GM04503 (cell line): ENCODE measurements at places on chromosomes 5 and 9.
A peak's percentile ranks its signal among the peaks of the same experiment; 100 is the strongest.

DNA sequence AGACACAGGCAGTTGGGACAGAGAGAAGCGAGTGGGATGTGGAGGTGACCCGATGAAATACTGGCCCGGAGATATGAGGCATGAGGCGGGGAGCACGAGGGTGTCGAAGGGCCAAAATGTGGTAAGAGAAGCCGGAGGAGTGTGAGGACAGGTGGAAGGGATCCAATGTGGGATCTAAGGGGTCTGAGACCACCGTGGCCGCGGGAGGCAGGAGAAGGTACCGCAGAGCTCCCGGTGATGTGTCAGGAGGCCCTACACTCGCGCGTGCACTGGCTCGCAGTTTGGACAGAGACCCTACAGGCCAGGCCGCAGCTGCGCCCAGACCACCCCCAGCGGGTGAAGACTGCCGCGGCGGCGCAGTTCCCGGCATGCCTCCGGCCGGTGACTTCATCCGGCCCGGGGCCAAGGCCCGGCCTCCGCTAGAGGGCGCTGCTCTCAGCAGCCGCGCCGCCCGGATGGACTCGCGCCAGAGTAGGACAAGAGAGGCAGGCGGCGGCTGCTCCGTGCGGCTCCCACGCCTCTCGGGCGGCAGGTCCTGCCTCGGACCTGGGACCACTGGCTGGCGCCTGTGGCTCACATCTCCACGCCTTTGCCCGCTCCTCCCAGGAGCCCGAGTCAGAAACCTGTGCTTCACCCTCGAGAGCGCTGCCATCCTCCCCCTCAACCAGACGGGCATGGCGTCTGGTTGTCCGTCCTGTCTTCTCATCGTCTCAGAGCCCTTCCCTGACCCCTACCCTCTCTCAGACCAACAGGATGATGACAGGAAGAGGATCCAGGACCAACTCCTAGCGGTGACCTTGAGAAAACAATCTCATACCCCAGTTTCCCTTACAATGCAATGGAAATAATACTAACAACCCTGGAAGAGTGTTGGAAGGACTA is 35.4 kb upstream of the STING1 start:
- peak; percentile 27 for DNase-seq

DNA sequence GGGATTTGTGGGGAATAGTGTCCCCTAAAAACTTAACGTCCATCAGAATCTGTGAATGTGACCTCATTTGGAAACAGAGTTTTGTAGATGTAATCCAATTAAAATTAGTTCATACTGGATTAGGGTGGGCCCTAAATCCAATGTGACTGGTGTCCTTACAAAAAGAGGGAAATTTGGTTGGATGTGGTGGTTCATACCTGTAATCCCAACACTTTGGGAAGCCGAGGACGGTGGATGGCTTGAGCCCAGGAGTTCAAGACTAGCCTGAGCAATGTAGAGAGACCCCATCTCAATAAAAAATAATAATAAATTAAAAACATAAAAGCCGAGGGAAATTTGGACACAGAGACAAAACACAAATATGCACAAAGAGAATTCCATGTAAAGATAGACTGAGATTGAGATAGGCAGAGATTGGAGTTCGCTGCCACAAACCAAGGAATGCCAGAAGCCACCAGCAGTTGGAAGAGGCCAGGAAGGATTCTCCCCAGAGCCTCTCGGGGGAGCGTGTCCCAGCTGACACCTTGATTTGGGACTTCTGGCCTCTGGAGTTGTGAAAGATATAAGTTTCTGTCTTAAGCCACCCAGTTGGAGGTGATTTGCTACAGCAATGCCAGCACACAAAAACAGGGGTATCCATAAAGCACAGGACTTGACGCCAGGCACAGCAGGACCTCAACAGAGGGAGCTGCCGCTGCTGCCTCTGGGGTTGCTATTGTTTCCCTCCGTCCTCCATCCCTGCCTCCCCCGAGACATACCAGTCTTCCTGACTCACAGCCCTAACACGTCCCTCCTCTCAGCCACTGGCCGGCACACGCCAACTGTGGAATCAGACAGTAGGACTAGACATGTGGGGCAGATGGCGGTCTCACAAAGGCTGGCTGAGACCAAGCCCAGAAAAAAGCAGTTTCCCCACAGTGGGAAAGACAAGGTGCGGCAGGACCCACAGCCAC is 73.8 kb upstream of the IL17B start:
- peak; percentile 91 for DNase-seq

DNA sequence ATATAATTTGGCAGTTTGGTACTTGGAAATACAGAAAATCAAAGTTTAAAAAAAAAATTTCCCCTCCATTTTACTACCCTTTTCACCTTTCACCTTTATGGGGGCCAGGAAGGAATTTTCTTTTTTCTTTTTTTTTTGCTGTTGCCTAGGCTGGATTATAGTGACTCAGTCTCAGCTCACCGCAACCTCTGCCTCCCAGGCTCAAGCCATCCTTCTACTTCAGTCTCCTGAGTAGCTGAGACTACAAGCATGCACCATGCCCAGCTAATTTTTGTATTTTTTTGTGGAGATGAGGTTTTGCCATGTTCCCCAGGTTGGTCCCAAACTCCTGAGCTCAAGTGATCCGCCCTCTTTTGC is 9.1 kb downstream of the CHMP5 start:
- DNase-seq = no peak

GRCh38 chr5:145471831-145472612 is 363.1 kb downstream of the PRELID2 start:
- no peak for DNase-seq

DNA sequence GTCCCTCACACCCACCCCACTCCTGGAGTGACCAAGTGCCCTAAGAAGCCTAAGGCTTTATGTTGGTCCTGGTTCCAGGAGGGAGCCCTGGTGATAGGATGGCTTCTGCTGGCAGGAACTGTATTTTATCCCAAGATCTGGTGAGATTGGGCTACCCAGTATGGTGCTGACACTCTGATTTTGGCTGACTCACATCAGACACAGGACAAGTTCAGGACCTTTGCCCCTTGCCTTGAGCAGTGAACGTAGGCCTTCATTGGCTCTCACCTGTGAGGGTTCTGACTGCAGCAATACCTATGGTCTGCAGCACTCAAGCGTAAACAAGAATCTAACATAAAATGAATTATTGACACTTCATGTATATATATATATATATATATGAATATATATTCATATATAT is 25.0 kb downstream of the BHMT start:
- DNase-seq = no peak

DNA sequence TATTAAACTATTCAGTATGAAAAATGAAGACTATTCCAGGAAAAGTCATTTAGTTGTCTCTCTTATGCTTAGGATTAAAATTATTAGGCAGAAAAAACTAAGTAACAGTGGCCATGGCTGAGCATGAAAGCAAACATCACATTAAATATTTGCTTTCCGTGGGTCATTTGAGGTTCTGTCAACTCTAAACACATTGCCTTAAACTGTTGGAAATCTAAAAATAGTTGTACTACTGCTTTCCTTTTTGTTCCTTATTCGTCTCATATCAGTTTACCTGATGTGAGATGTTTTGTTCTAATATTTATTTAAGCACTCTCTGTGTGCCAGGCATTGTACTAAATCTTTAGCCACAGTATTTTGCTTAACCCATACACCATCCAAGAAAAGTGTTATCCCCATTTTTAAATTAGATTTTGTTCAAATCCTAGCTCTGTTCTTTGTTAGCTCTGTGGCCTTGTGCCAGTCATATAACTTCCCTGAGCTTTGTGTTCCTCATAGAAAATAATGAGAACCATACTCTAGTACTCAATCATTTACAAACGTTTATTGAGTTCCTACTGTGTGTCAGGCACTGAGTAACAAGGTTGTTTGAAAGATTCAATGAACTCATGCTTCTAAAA is 18.7 kb upstream of the ZNF608 start:
- DNase-seq = no peak

DNA sequence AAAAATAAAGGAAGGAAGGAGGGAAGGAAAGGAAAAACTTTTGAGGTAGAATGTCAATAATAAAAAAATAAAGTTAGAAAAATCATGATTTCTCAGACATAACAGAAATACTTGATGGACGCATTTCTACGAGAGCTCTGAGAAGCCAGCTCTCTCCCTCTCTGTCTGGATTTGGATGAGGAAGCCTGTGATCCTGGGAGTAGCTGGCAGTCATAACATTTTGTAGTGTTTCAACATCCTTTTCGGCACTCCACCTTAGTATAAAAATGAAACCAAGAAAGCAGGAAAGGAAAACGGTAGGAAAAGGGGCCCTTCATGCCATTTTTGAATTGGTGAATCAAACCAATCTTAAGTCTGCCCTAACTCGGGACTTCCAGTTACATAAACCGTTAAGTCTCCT is 321.3 kb downstream of the EPB41L4A start:
- no peak for DNase-seq

- no peak for DNase-seq
Observed at GRCh38 chr5:103111468-103111867, 8.5 kb downstream of the GIN1 start.

GRCh38 chr9:93681269-93682154 is 105.1 kb downstream of the PHF2 start:
- DNase-seq = no peak

GRCh38 chr5:54765165-54766028 is 220.0 kb downstream of the ESM1 start:
- no peak for DNase-seq

DNA sequence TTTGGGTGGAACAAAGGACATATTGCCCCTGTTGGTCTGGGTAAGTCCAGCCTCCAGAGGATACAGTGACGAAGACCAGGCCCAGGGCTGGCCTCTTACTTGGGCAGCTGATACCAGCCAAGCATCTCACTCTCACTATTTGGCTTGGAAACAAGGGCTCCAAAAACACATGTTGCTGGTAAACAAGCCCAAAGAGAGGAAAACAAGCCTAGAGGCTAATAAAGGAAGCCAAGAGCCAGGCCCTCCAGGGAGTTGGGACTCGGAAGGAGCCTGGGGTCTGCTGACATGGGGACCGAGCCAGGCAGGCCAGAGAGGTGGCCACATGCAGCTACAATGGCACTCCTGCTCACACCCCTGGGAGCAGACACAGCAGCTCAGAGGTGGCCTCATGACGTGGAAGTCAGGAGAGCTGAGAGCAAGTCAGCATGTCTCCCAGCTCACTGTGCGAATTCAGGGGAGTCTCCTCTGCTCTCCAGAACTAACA is 5.7 kb downstream of the SPARC start:
- no peak for DNase-seq

GRCh38 chr9:131228988-131229387 is 47.3 kb downstream of the FAM78A start:
- no peak for DNase-seq

DNA sequence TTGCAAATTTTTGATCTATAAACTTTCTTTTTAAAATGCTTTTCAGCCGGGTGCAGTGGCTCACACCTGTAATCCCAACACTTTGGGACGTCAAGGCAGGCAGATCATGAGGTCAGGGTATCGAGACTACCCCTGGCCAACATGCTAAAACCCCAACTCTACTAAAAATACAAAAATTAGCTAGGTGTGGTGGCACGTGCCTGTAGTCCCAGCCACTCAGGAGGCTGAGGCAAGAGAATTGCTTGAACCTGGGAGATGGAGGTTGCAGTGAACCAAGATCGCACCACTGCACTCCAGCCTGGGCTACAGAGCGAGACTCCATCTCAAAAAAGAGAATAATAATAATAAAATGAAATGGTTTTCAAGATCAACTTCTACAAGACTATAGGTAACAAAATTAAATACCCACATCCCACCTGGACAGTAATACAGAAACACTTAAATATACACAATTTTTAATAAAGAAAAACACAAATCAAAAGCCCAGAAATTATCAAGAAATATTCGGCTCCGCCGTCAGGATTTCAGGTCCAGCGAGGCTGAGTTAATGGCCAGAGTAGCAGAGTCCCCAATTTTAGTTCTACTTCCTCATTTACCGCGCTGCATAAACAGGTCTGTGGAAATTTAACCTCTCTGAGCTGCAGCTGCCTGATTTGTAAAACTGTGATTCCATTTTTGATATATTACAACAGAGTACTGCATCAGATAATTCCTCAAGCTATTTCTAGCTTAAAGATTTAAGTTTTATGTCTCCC is 4.0 kb downstream of the TUT7 start:
- no peak for DNase-seq

DNA sequence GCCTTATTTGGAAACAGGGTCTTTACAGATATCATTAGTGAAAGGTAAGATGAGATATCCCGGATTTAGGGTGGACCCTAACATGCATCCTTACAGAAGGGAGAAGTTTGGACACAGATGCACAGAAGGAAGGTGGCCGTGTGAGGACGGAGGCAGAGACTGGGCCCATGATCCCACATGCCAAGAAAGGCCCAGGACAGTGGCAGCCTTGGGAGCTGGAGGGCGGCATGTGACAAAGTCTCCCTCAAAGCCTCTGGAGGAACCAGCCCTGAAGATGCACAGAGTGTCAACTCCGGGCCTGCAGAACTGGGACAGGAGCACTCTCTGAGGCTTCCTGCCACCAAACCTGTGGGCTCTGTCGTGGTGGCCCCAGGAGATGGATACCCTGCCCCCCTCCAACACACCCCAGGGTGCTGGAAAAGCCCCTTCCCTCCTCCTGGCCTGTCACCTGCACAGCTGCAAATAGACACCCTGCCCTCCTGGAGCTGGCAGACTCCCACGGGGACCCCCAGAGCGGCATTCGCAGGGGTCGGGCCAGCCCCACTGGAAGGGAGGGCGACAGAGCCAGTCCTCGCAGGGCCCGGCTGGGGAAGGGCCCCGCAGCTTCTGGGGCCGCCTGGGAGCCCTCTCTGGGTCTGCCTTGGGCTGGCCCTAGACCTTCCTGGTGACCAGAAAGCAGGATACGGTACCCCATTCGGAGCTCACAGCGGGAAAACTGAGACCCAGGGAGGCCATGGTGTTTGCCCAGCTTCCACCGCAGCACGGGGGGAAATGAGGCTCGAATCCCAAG is 7.9 kb downstream of the NACC2 start:
- DNase-seq = no peak

DNA sequence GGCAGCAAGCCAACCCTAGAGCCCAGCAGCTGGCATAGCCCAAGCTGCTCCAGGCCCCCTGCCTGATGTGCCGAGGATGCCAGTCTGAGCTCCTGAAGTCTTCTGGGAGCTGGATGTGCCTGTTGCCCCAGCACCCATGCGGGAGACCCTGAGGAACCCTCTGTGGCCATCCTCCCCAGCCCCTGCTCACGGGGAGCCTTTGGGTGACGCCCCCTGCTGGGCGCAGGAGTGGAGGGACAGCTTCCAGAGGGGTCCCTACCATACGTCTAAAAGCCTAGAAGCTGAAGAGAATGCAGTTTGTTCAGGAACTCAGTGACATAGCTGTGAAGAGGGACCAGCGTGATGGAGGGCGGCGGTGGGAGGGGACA is 33.1 kb upstream of the MVB12B start:
- DNase-seq = no peak
